CD4-positive, alpha-beta T cell treated with Interleukin-4 for 4 hours (primary cell): ENCODE measurements at places on chromosomes 13 and 19.

DNA sequence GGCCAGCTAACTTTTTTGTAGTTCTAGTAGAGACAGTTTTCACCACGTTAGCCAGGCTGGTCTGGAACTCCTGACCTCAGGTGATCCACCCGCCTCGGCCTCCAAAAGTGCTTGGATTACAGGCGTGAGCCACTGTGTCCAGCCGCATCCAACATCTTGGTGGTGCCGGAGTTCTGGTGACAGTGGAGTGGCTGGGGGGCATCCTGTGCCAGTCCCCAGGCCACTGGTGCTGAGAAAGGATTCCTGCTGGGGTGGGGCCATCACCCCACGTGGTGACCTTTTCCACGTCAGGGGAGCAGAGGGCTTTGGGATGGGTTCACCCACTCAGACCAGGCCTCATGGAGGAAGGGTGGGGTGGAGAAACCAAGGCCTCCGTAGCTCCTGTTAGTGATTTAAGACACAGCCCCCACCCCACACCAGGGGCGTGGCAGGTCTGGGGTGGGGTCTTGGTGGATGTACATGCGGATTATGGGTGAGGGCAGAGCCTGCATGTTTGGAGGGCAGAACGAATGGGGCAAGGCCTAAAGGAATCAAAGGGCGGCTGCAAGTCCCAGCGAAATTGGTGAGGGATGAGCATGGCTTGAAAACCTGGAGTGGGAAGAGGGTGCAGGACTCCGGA lies 12.9 kb upstream of the TUBB4A start:
- no peak for DNase-seq

DNA sequence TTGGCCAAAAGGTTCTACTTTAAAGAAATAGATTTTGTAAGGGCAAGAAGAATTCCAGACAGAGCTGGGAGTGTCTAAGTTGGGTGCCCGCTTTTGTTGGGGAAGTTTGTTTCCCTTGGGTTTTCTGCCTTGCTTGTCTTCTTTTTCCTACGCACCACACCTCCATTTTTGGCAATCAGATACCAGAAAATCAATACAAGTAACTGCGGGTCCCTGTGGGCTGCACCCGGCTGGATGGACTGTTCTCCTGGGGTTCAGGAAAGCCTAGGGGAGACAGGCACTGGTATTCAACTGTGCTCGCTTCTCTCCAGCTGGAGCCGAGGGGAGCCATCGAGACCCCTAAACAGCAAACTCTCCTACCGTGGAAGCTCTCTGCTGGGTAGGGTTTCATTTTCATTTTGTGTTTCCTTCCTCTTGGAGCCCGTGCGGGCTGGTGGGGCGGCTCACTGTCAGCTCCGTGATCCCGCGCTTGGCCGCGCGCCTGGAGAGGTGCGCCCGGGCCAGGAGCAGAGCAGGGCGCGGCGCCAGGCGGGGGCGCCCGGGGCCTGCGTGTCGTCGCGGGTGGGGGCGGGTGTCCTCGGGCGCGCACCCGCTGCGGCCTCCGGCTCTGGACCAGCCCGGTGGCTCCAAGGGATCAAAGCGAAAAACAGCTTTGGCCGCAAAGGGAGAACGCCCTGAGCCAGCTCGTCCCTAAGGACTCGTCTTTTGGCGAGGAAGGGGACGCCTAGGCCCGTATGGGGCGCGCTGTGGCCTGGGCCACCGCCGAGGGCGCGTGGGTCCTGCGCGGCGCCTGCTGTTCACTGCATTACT lies 347.2 kb downstream of the ZNF536 start:
- DNase-seq = no peak

GRCh38 chr19:47210689-47211316 lies 20.2 kb downstream of the BBC3 start:
- peak; percentile 80 for DNase-seq

GRCh38 chr13:29964181-29964845 lies 113.9 kb upstream of the UBL3 start:
- DNase-seq = no peak

DNA sequence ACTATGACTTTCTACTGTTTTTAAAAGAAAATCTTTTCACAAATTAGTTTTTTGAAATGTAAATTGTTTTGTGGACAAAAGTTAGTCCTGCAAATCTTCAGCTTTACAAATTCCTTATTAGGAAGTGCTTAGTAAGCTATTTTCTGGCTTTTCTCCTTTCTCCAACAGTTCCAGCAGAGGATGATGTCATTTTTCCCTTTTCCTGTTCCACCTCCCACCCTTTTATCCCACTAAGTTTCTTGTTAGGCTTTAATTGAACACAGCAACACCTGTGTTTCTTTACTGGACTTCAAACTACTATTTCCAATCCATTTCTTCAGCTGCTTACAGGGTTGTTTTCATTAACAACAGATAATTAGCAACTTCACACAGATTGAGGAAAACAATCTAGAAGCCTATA lies 389.2 kb downstream of the NDFIP2 start:
- DNase-seq = no peak

DNA sequence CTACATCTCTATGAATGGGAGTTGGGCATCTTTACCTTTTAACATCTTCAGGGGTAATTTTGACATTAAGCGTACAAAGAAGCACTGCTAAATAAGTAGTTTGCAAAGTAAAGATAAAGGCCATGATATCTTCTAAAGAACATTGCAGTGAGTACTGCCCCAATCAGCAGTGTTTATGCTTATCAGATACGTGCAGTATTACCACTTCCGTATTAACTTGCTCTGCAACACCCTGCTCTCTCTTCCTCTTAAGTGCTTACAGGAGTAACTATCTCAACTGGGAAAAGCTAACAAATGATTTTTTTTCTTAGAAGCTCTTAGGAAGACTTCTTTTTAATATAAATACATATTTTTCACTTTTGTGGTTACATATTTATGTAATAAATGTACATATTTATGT lies 793.7 kb upstream of the SLC10A2 start:
- no peak for DNase-seq

DNA sequence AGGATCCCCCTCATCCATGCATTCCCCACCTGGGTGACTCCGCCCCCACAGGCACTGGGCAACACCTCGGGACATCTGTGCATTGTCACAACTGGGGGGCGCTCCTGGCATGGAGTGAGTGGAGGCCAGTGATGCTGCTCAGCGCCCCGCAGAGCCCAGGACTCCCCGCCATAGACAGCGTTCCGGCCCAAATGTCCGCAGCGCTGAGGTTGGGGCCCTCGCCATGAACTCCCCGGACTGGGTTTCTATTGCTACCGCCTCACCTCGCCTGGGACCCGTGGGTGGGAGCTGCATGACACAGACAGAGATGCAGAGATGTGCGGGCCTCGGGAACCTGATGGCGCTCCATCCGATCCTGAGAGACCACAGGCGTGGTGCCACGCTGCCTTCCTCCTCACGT lies 4.6 kb downstream of the FZR1 start:
- DNase-seq = no peak

GRCh38 chr13:39105110-39105509 lies 66.9 kb downstream of the NHLRC3 start:
- no peak for DNase-seq

GRCh38 chr19:4686700-4687099 lies 16.6 kb upstream of the MYDGF start:
- no peak for DNase-seq

- no peak for DNase-seq
Observed at GRCh38 chr13:97127842-97128241, 94.3 kb upstream of the MBNL2 start.

DNA sequence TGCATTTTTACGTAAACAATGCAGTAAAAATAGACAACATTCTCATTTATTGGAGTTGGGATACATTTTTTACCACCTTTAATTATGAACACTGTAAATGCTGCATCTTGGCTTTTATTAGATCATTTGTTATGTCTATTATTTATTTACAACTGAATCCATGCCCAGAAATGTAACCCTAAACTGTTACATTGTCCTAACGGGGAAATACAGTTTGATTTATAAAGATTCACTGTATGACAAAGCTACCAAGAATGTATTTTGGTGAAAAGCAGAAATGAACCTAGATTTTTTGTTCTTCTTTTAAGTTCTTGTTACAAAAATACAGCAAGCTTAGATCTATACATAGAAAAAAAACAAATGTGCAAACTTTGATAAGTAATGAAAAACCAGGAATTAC lies 1.1 kb downstream of the METTL21C start:
- DNase-seq = no peak

GRCh38 chr13:104817271-104817670 lies 1718.2 kb downstream of the EFNB2 start:
- no peak for DNase-seq

DNA sequence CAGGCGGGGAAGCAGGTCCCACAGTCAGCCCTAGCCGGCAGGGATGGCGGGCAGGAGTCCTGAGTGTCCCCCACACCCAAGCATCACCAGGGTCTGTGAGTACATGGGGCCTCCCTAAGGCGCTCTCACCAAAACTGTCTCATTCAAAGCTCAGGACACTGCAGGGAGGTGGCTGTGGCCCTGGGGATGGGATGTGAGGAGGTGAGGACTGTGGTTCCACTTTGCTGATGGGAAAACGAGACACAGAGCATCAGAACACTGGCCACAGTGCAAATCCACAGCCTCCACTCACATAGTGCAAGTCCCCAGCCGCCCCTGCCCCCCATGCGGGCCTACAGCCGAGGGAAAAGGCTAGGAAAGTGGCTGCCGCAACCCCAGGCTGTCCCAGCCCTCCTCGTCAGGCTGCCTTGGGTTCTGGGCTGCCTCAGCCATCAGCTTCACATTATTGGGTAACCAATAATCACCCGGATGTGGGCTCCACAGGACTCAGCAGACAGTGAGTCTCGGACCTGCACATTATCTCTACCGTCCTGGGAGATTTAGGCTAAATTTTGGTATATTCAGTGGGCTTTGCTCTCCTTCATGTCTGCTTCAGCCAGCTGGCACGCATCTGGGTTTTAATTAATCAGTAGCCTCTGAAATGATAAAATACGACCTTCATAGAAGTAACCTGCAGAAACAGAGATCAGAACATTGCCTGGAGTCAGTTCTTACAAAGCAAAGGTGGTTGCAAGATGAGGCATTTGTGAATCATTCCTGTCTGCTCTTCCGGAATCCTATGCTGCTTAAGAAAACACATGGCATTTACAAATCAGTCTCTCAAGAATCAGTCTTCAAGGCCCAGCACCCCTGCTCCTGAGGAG lies 77.0 kb downstream of the SOX1 start:
- DNase-seq = no peak

GRCh38 chr13:46170687-46171086 lies 11.3 kb downstream of the LCP1 start:
- DNase-seq = peak; percentile 47

DNA sequence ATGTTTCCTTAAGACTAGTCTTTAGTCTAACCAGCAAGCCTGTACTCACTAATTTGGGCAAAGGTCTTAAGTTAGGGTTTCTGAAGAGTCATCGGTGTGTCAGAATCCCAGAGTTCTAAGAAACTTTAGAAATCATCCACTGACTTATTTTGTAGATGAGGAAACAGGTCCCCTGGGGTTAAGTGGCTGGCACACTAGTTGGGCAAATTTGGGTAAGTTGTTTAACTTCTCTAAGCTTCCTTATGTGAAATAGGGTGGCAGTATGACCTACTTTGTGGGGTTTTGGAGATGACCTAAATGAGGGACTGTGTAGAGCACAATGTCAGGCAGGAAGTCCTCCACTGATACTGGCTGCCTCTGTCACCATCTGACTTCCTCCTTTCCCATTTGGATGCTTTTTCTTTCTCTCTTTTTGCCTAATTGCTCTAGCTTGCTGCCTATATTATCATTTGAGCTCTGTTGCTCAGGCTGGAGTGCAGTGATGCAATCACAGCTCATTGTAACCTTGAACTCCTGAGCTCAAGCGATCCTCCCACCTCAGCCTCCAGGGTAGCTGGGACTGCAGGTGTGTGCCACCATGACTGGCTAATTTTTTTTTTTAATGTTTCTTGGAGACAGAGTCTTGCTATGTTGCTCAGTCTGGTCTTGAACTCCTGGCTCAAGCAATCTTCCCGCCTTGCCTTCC lies 2.3 kb downstream of the ADGRE3 start:
- peak; percentile 12 for DNase-seq

DNA sequence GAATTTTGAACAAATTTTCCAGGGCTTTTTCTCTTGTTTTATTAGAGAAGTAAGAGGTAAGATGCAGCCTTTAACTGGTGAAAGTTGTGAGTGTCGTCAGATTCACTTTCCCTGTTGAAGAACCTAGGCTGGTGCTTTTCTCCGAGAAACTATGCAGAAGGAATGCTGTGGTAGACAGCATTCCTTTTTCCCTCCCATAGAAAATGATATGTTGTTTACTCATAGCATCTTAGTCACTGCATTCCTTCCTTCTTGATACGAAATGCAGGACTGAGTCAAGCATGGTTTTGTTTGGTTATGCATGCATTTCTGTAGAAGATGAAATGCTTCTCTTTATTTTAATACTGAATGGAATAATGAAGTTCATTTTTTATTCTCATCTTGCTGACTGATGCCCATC lies 3.4 kb downstream of the ITGBL1 start:
- DNase-seq = no peak

DNA sequence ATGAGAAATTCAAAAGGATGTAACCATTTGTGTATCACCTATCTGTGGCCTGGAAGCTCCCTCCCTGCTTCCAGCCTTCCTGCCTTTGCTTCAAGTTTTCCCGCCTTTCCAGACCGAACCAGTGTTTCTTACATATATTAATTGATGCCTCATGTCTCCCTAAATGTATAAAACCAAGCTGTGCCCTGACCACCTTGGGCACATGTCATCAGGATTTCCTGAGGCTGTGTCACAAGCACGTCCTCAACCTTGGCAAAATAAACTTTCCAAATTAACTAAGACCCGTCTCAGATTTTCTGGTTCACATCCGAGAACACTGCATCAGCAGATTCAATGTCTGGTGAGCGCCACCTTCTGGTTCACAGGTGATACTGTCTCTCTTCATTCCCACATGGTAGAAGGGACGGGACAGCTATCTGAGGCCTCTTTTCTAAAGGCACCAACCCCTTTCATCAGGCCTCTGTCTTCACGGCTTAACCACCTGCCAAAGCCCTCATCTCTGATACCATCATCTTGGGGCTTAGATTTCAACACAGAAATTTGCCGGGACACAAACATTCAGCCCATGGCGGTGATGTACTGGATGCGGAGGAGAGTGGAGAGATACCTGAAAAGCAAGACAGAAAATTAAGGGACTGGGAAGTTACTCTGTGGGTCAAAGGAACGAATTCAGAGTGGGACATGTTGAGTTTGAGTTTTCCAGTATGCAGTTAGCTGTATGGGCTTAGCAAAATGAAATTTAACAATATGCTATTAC lies 58.7 kb upstream of the PABPC3 start:
- peak; percentile 49 for DNase-seq
